ENCODE measurements at places on chromosomes 4 and X. TPM values are rescaled to one million over a fixed set of nuclear protein-coding genes. Genes with fewer than 3 reads are reported as not detected.

Gene FDCSP
- not detected for total RNA-seq

Gene FGFBP1
- not detected for total RNA-seq

Gene DUX4
- not detected for total RNA-seq

Gene SCML2
- total RNA-seq: 2.5 TPM

Gene N4BP2
- total RNA-seq: 7.5 TPM

Gene GATB
- 9.2 TPM for total RNA-seq

Gene CD38
- total RNA-seq: 5.3 TPM

Gene ADGRG2
- not detected for total RNA-seq

Gene NUDT10
- total RNA-seq: 0.13 TPM

Gene CCDC120
- total RNA-seq: 1.7 TPM

Gene ZFP42
- total RNA-seq: 0.16 TPM

Gene NXF2
- total RNA-seq: not detected

Gene GPRASP1
- 0.65 TPM for total RNA-seq

Gene FMR1NB
- not detected for total RNA-seq

Gene SNCA
- 49.5 TPM for total RNA-seq

Gene CACNA1F
- 0.31 TPM for total RNA-seq

Gene RRH
- not detected for total RNA-seq

Data from bladder microvascular endothelial cell (primary cell).